ENCODE measurements at places on chromosomes 6 and 20.

GRCh38 chr6:149314325-149314905 lies 3.1 kb upstream of the TAB2 start:
- no peak for DNase-seq

GRCh38 chr6:41504466-41505121 lies 41.6 kb upstream of the FOXP4 start:
- DNase-seq, result no peak

DNA sequence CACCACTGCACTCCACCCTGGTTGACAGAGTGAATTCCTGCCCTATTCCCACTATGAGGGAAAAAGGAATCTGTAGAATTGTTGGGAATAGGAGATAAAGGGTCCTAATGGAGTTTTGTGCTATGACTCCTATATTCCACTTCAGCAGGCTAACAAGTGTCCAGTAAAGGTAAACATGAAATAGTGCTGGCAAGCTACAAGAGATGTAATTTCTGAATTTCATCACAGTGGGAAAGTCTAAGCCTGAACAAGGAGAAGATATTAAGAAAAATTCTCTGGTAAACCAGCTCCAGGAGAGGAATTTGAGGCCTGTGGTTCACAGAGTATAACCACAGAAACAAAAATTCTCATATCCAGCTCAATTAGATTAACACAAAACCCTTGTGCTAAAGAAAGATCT lies 10.3 kb upstream of the C6orf58 start:
- no peak for DNase-seq

- DNase-seq, result no peak
Observed at GRCh38 chr6:18281564-18281963, 17.2 kb upstream of the DEK start.

DNA sequence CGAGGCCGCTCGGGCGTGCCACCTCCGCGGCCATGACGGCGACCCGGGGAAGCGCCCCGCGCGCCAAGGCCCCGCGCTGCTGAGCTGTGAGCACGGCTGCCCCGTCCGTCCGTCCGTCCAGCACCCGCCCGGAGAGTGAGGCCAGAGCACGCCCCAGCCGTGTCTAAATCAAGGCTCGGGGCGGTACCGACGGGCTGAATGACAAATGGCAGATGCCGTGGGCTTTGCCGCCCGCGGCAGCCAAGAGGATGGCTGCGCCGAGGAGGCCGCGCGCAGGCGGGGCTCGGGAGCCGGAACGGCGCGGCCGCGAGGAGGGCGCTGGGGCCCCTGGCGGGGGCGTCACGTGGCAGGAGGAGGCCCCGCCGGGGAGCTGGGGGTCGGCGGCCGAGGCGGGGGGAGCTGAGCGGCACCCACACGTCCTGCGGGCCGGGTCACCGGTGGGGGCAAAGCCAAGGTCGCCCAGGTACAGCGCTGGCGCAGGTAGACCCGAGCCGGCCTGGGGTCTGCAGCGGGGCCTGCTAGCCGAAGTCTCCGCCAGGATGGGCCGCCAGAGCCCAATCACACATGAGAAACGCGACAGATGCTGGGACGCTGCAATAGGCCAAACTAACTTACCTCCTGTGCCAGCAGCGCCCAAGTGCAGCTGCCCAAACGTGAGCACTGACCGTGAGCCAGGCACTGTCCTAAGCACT lies at the start of gene PLAGL1:
TSS of gene PLAGL1 (minus strand) at position 140 of the 692 bp plus-strand sequence. CDS start 60,123 bp downstream, outside the sequence.
- peak; percentile 4 for DNase-seq

DNA sequence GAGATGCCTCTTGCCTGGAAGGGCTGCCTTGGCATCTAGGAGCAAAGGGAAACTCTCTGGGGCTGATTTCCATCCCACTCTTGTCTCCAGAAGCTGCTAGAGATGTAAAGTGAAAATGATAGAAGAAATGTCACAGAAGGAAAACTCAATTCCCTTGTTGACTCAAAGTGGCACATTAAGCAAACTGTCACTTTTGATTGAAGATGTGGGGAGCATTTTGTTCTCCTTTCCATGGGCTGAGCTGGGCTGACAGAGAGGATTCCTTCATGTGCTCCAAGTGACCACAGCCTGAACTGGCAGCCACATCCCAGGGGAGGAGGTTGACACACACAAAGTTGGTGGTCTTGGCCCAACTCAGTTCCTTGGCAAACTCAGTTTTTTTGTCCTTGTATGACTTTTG lies 9.8 kb downstream of the GPR31 start:
- DNase-seq, result no peak

GRCh38 chr6:28586962-28587745 lies 61.5 kb downstream of the GPX5 start:
- DNase-seq, result peak; percentile 75

GRCh38 chr6:24761851-24762250 lies 12.9 kb upstream of the GMNN start:
- DNase-seq, result no peak

- no peak for DNase-seq
Observed at GRCh38 chr6:53983301-53983700, 127.9 kb upstream of the MLIP start.

DNA sequence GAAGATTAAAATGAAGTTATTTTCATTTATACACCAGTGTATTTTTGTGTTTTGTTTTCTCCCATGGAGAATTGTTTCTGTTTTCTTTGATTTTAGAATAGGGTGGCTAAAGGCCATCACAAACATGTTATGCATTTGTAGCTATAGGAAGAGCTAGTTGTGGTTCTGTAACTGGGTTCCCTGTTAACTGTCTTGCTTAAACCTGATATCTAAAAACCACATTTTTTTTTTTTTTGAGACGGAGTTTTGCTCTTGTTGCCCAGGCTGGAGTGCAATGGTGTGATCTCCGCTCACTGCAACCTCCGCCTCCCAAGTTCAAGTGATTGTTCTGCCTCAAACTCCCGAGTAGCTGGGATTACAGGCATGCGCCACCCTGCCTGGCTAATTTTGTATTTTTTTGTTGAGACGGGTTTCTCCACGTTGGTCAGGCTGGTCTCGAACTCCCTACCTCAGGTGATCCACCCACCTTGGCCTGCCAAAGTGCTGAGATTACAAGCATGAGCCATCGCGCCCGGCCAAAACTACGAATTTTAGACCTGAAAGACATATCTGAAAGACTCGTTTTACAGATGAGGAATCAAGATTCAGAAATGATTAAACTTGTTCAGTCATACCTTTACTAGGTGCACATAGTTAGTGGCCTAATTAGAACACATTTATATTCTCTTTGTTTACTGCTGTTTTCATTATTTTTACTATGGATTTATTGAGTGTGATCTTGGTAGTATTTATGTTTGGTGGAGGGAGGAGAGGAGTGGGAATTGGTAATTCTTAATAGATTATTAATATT lies 18.0 kb downstream of the SCAF8 start:
- no peak for DNase-seq

GRCh38 chr20:52918311-52918710 lies 53.8 kb upstream of the TSHZ2 start:
- DNase-seq, result no peak

DNA sequence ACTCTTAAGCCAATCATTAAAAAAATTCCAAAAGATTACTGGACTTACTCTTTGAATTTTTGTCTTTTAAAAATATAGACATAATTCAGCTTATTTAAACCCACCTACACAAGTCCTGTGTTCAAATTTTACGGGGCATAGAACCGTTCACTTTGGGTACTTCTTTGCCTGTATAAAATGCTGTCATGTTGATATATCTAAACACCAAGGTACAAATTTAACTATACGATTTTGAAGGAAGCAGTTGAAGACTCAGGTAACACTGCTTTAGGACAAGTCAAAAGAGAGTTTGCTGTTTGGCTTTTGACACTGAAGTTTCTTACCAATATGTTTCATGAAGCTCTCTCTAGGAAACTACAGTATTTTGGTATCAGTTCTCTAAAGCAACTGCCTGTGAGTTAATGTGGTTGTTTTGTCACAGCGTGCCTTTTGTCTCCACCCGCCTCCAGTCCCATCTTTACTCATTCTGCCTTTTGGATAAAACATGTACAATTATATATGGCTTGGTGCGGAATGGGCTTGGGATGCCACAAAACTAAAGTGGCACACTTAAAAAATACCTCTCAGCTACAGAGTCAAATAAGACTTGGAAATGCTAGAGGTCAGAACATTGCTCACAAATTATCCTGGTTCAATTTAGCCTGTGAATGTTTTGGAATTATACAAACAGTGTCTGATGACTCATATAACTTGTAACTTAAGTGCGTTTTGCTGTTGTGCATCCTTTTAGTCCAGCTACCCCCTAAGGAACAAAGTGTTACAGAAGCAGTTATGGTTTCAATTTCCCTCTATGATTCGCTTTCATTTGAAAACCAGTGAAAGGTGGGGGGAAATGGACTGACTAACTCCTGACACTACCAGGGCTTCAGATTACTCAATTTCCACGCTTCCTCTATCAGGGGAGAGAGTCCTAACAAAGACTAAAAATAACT lies 38.7 kb downstream of the RGS17 start:
- peak; percentile 15 for DNase-seq

DNA sequence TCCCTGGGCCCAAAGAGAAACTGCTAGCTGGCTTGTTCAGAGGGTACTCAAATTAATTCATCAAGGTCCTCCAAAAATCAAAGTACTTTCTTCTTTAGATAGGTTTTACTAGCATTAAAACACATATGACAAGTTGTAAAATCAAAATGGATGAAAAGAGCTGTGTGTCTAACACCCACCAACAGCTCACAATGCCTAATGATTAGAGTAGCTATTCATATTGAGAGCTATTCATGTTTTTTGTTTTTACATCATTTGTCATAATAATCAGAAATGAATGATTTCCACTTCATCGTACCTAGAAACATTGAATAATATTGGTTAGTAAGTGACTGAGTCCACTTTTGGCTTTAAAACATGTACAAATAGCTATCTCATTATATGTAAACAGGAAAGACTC lies 289.9 kb upstream of the RUNX2 start:
- no peak for DNase-seq

DNA sequence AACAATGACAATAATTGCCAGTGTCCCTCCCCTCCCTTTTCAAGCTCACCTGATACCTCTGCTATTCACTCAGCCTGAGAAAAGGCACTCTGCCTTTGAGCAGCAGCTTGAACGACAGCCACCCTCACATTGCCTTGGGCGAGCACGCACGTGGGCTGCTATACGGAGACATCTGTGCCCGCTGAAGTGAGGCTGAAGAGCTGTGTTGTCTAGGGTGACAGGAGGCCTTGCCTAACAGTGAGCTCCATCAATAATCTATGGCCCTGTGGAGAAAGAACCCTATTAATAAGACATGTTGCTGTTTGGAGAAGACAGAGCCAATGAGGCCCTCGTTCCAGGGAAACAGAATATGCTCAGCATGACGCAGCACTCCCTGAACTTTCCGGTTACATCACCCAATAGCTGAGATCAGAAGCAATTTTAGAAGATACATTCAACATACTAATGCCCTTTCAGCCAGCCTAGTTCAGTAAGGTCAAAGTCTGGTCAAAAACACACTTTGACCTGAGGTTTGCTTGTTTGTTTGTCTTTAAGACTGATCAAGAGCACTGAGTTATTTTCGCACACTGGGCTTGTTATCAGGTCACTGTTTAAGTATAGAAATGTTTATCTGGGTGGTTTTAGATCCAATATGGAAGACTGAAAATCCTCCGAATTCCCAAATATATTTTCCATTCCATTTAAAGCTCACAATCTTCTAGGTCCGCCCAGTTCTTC lies 30.6 kb downstream of the RBM24 start:
- no peak for DNase-seq

DNA sequence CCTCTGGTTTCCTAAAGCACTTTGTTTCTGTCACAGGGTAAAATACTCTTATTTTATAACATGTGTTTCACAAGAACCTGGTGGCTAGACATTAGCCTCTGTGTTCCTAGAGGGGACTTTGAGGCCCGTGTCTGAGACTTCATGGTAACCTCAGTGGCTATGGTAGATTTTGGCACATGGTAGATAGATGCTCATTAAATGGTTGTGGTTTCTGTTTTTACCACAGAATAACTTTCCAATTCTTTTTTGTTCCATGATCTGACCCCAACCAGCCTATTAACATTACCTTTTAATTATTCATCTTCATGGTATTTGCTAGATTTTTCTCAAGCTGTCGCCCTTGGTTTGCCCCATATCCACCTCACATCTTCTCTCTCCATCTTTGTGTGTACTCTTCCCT lies 34.3 kb downstream of the CCN2 start:
- no peak for DNase-seq

DNA sequence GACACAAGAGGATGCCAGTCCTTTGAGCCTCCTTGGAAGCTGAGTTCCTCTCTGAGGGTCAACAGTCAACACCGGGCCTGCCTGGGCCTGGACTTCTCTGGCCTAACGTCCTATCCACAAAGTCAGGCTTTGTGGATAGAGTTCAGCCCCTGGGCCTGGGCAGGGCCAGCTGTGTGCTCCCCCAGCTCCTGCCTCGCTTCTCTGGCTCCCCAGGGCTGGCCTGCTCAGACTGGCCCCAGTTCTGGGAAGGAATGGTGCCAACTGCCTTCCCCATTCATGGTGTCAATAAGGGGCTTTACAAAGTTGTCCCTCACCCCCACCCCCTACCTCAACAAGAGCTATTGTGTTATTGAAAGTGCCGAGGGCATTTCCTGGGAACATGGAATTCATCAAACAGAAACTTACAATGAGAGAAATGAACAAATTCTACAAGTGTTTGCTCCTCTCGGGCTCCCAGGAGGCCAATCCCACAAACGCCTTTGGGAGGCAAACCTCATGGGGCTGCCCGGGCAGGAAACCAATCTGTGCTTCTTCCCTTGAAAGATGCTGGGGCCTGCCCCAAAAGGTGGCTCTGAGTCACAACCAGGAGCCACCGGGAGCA lies 26.5 kb upstream of the PPP1R14C start:
- DNase-seq, result no peak

- DNase-seq, result no peak
Observed at GRCh38 chr6:119764927-119765681, 415.5 kb upstream of the MAN1A1 start.

GRCh38 chr6:7916959-7917358 lies 6.4 kb upstream of the TXNDC5 start:
- DNase-seq, result no peak

GRCh38 chr6:84854811-84855400 lies 90.5 kb upstream of the TBX18 start:
- no peak for DNase-seq

- DNase-seq, result no peak
Observed at GRCh38 chr20:38730167-38730988, 6.1 kb downstream of the SLC32A1 start.

DNA sequence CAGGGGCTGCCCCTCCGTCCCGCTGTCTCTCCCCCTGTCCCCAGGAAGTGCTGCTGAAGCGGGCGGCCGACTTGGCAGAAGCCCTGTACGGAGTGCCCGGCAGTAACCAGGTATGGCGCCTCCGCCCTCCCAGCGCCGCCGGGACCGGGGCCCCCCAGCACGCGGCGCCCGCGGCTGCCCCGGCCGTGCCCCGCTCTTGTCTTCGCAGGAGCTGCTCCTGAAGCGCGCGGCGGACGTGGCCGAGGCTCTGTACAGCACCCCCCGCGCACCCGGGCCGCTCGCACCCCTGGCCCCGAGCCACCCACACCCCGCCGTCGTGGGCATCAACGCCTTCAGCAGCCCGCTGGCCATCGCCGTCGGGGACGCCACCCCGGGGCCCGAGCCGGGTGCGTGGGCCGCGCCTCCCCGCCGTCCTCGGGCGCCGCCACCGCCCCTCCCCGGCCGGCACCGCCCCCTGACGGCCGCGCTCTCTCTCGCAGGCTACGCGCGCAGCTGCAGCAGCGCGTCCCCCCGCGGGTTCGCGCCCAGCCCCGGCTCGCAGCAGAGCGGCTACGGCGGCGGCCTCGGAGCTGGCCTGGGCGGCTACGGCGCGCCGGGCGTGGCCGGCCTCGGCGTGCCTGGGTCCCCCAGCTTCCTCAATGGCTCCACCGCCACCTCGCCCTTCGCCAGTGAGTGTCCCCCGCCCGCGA lies 48.4 kb downstream of the CPXM1 start:
- DNase-seq, result peak; percentile 22
